CD8-positive, alpha-beta T cell (primary cell): ENCODE measurements at places on chromosomes 6 and 20.

DNA sequence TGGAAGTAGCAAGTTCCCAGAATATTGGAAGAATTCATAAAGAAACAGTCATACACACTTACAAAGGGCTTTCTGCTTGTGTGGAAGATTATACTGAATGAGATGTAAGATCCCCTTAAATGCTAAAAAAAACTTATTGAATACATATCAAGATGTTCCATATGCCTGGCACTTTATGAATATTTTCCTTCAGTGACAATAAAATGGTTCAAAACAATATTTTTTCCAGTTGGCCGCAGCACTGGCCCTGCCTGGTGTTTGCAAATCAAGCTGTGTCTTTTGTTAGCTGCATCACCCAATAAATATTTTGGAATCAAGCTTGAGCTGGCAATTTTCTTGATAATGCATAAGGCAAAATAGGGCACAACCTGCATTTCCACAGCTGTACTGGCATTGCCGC is 51.2 kb downstream of the CFAP61 start:
- no peak for DNase-seq

DNA sequence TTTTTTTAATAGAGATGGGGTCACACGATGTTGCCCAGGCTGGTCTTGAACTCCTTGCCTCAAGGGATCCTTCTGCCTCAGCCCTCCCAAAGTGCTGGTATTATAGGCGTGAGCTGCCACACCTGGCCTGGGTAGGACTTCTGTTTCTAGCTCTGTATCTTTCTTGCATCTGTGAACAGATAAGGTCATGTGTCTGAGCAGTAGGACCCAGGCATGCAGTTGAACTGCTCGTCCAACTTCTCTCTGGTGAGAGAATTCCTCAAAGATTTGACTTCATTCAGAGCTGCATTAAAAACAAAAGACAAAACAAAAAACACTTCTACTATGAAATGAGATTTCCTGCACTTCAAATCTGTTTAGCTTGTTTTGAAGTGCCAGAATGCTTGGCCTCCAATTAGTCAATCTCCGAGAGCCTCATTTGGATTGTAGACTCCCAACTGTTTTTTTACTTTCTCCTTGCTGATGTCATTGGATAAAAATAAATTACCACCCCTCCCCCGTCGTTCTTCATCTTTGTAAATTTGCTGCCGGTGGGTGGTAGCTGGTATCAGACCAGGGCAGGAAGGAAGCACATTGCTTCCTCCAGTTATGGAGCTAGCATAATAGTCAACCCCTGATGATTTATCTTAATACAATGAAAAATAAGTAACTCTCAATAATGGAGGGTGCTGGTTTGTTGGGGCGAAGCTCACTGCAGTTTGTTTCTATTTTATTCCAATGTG is 17.6 kb downstream of the CD109 start:
- DNase-seq = no peak

GRCh38 chr6:91082311-91082832 is 495.5 kb upstream of the MAP3K7 start:
- DNase-seq = no peak

- DNase-seq = no peak
Observed at GRCh38 chr6:37487591-37488380, 11.9 kb downstream of the CCDC167 start.

DNA sequence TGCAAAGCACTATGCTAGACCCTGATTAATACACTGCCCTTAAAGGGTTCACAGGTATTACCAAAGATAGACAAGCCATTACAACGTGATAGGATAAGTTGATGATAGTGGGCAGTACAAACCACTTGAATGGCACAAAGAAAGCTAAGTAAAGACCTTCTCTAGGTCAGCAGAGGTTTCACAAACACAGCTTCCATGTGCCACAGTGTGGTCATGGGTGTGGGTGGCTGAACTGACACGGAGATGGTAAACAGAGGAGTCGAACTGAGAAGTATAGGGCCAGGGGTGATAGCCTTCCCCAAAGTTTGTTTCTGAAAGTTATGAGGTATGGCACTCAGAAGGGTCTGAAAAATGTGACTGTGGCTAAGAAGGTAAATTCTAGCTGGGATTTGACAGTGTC is 4.3 kb downstream of the ZBTB9 start:
- no peak for DNase-seq

- no peak for DNase-seq
Observed at GRCh38 chr6:5401845-5402738, 140.8 kb downstream of the FARS2 start.

DNA sequence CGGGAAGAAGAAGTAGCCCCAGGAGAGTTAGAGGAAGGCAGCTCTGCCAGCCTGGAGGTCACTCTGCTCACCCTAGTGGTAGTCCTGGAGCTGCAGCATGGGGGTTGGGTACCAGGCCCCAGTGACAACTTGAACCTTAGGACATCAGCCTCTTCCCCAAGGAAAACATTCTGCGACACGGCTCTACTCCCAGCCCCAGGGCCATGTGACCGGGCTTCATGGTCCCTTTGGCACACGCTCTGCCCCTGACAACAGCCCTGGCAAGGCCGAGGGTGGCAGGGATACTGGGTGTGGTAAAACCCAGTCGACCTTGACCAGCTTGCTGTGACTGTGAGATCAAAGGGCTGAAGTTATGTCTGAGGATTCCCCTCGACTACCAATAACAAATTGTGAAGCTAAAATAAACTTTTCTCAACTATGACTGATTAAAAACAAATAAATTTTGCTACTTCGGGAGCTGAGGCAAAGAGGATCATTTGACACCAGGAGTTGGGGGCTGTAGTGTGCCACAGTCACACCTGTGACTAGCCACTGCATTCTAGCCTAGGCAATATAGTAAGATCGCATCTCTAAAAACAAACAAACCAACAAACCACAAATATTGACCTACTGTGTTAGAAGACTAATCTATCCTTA is 24.4 kb upstream of the ARID1B start:
- DNase-seq = no peak

DNA sequence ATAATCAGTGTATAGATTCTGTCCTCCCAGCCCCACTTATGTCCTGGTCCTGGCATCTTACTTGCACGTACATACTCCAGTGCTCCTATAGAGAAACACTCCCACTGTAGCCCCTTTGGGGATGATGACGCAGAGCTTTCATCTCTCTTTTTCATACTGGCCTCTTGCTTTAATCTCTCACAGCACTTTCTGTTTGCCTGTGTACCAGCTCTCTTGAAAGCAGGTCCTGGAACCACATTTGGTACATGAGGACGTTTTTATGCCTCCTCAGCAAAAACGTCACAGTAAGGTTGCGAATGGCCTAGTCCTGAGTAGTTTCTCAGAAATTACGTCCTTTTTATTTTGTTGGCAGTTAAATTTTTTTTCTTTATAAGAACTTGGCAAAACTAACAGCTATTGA is 10.8 kb downstream of the L3MBTL3 start:
- no peak for DNase-seq
